ENCODE measurements at places on chromosomes 1 and 21.
A peak's percentile ranks its signal among the peaks of the same experiment; 100 is the strongest.

DNA sequence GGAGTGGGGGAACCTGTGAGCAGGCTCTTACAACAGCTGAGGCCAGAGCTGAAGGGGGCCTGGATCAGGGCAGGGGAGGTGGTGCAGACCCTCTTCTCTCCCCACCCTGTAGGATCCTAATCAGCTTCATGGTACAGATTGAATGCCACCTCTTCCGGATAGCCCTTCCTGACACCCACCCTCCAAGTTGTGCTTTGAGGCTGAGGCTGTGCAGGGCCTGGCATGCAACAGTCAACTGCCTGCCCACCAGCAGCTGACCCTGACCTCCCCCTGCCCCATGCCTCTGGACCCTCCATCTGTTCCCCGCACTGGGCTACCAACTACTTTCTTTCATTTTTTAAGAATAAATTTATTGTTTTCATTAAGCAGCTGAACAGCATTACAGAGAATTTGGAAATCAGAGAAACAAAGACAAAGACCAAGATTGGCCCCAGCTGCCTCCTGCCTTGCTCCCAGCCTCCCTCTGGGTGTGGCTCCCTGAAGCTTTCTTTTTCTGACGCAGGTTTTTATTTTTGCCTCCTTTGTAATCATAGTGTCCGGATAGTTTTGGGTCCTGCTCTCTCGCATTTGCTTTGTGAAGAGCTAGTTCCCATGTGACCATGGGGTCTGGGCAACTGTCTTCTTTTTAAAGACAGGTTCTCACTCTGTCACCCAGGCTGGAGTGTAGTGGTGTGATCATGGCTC lies 12.8 kb downstream of the ZNF362 start:
- no peak for DNase-seq

GRCh38 chr1:1302006-1302430 lies 5.7 kb downstream of the ACAP3 start:
- DNase-seq = no peak

GRCh38 chr1:33295023-33295422 lies 25.9 kb downstream of the A3GALT2 start:
- no peak for DNase-seq

GRCh38 chr1:167288390-167289074 lies 67.8 kb downstream of the POU2F1 start:
- DNase-seq = no peak

- no peak for DNase-seq
Measured at GRCh38 chr1:44212355-44213221, 683 bp upstream of the DMAP1 start.

DNA sequence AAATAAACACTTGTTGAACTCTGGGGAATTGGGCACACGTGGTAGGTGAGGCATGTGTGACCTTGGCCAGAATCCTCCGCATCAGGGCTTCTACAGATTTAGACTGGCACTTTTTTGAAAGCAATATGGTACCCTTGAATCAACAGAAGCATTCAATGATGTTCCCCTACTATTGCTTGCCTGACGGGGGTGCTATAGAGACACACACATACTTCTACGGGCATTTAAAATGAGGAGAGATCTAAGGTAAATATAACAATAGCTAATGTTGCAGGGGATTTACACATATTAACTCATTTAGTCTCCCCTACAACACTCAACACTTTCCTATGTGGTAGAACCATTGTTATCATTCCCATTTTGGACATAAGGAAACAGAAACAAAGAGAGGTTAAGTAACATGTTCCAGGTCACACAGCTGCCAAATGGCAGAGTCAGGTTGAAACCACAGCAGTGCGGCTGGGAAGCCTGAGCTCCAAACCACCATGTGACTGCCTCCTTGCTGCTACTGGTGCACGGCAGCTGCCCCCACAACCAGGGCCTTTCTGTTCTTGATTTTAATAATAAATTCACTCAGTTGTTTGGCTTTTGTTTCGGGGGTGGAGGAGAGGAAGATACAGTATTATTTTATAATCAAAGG lies 147.4 kb downstream of the ZNF281 start:
- no peak for DNase-seq

DNA sequence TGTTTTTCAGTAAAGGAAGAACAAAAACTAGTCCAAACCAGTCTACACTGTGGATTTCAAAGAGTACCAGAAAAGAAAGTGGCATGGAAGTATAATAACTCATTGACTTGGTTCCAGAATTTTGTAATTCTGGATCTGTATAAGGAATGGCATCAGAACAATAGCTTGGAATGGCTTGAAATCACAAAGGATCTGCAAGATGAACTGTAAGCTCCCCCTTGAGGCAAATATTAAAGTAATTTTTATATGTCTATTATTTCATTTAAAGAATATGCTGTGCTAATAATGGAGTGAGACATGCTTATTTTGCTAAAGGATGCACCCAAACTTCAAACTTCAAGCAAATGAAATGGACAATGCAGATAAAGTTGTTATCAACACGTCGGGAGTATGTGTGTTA lies 21.3 kb downstream of the CHODL start:
- no peak for DNase-seq

GRCh38 chr1:64173336-64173940 lies 30.0 kb upstream of the UBE2U start:
- DNase-seq = peak; percentile 55

- no peak for DNase-seq
Measured at GRCh38 chr21:42063571-42064521, 7.3 kb upstream of the UMODL1 start.

- DNase-seq = peak; percentile 31
Measured at GRCh38 chr1:93394514-93394913, 48.8 kb downstream of the DR1 start.

- DNase-seq = peak; percentile 50
Measured at GRCh38 chr21:15592271-15592860, 137.4 kb upstream of the USP25 start.

DNA sequence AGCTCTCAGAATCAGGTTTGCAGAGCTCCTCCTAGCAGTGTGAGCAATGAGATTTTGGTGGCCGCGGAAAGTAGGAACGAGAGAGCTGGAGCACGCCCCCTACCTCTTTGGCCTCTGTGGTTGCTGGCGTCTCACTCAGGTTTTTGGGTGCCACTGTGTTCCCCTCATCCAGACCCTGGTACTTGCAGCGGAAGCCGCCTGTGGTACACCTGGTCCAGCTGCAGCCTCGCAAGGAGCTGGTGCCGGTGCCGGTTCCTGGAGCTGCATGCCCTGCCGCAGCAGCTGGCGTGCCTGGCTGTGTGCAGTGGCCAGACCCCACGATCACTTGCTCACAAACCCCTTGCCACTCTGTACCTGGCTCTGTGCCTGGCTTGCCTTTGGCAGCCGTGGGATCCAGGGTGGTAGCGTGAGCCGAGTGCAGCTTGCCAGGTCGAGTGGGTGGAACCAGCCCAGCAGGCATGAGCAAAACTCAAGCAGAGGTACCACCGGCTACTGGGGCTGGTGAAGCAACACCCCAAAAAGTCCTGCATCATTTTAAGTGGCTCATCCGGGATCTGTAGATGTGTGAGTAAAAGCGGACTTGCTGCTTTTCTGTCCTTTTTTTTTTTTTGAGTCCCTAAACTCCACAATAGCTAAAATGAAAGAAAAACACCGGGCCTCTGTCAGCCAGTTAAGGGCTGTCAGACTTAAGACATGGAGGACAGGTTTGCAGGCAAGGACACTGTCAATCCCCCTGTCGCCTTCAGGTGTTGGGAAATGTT lies 844.9 kb downstream of the KCNT2 start:
- no peak for DNase-seq

- no peak for DNase-seq
Measured at GRCh38 chr1:98813738-98814309, 152.3 kb downstream of the SNX7 start.

GRCh38 chr1:153794624-153795329 lies 19.6 kb downstream of the SLC27A3 start:
- DNase-seq = no peak

DNA sequence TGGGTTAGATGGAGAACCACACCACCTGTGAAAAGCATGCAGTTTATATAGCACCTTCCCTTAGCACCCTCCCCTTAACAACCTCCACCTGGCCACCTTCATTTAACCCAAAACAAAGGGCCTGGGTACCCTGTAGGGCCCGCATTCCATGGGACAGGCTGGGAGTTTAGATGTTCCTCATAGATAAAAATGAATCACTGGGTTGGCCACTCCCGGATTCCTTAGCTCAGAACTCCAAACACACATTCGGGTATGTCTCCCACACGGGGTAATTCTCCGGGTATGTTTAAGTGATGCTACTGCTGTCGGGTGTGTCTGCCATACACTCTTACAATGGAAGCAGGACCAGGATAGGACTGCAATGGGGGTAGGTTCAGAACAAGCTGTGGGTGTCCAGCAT lies 43.9 kb upstream of the FOXO6 start:
- DNase-seq = peak; percentile 71

DNA sequence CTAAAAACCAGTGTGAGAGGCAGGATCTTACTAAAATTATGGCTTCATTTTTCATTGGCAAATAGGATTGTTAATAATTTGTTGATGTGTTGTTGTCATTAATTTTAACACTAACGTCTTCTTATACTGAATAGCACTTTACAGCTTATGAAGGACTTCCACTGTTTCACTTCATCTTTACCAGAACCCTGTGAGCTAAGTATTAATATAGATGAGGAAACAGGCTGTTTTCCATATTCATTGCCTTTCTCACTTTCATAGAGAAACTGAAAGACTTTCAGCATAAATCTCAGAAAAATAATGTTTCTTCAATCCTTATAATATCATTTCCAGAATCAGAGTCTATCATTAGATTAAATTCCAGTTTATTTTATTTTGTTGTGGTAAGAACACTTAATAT lies 8.5 kb downstream of the MAP10 start:
- DNase-seq = no peak

DNA sequence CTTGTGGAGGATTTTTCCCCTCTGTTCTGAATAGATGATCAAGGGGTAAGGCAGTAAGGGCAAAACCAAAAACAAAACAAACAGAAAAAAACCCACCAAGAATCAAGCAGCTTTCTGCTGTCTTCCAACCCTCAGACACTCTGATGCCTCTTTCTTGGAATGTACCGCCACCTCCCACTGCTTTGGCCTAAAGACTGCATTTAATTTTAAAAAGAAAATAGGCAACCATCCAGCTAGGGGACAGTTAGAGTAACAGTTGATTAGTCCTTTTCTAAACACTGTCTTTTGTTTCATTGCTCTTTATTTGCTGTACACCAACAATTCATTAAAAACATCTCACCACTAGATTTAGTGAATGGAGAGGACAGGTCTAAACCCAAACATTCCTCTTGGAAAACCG lies 21.5 kb downstream of the WLS start:
- no peak for DNase-seq

DNA sequence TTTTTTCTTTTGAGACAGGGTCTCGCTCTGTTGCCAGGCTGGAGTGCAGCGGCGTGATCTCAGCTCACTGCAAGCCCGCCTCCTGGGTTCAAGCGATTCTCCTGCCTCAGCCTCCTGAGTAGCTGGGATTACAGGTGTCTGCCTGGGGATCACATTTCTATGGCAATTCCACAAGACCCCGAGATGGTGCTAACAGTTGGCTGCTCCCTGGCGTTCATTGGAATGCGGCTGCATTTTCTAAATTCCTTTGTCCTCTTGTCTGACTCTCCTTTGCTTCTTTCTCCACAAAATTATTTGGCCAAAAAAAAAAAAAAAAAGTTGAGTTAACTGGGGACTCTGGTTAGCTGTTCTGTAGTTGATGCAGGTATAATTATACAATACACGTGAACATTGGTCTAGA lies 176.4 kb downstream of the ETS2 start:
- DNase-seq = peak; percentile 76

DNA sequence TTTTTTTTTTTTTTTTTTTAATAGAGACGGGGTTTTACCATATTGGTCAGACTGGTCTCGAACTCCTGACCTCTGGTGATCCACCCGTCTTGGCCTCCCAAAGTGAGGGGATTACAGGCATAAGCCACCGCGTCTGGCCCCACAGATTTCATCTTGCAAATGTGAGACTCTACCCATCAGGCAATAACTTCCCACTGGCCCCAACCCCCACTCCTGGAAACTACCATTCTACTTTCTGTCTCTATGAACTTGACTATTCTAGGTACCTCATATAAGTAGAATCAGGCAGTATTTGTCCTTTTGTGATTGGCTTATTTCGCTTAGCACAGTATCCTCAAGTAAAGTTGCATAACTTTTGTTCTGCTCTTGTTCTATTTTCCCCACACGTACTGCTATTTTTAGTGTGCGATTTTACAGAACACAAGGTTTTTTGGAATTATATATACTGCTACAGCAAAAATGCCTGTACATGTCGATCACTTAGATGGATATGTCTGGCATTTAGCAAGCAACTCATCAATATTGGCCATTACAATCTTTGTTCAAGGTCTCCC lies 40.2 kb downstream of the ECE1 start:
- DNase-seq = no peak

- DNase-seq = no peak
Measured at GRCh38 chr1:230611128-230611877, 31.0 kb upstream of the COG2 start.

GRCh38 chr1:228795596-228795995 lies 60.3 kb downstream of the RHOU start:
- no peak for DNase-seq

- no peak for DNase-seq
Measured at GRCh38 chr1:100391675-100392074, 39.4 kb downstream of the CDC14A start.

- DNase-seq = no peak
Measured at GRCh38 chr1:53586765-53587164, 127.6 kb downstream of the DMRTB1 start.

DNA sequence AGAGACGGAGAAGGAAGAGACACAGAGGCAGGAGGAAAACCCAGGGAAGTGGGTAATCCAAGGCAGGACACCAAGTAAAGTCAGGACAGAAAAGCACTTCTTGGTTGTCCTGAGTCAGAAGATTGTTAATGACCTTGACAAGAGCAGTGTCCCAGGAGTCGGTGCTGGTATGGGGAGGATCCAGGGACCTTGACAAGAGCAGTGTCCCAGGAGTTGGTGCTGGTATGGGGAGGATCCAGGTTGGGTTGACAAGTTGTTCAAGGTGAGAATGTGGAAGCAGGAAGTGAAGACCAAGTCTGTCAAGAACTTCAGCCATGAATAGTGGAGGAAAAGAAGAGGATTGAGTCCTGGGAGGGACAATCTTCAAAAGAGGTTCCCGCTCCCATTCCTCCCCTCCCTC lies 31.9 kb downstream of the ZBTB18 start:
- DNase-seq = no peak

GRCh38 chr1:58308206-58308605 lies 238.3 kb downstream of the OMA1 start:
- no peak for DNase-seq

GRCh38 chr1:47532921-47533792 lies 95.3 kb downstream of the FOXD2 start:
- DNase-seq = peak; percentile 82

GRCh38 chr21:16305686-16306085 lies 575.9 kb downstream of the USP25 start:
- no peak for DNase-seq

GRCh38 chr1:22117851-22118250 lies 25.0 kb downstream of the WNT4 start:
- DNase-seq = peak; percentile 23

DNA sequence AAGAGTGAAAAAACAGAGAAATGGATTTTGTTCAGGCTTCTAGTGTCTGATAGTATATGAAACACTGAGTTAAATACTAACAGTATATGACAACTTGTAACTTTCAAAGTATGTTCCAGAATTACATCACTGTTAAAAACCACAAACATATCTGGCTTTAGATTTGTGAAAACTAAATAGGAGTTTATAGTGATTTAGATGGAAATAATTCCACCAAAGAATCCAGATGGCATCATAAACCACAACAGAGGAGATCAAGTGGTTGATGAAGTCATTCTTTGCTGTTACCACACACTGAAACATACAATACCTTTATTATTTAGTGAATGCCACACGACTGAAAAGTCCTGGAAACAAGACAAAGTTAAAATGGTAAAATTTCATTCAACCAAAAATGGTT lies 37.2 kb downstream of the ALG14 start:
- peak; percentile 91 for DNase-seq
